ENCODE measurements at places on chromosomes 2 and 18.

GRCh38 chr18:55485666-55486065 is 102.3 kb downstream of the TCF4 start:
- no peak for DNase-seq

DNA sequence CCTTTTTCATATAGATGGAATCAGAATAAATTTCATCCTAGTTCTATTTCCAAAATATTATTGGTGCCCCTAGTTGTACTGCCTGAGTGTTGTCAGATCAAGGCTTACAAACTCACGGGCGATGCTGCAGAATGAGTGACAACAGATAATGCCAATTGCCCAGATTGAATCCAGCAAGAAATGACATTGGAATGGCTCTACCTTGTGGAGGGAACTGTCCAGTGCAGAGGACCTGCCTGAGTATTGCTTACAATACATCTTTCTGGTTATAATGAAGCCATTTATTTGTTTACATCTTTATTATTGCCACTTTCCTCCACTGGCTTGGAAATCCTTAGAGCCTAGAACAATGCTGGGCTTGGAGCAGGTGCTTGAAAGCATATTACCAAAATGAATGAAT is 7.8 kb upstream of the IL1R2 start:
- DNase-seq = no peak

DNA sequence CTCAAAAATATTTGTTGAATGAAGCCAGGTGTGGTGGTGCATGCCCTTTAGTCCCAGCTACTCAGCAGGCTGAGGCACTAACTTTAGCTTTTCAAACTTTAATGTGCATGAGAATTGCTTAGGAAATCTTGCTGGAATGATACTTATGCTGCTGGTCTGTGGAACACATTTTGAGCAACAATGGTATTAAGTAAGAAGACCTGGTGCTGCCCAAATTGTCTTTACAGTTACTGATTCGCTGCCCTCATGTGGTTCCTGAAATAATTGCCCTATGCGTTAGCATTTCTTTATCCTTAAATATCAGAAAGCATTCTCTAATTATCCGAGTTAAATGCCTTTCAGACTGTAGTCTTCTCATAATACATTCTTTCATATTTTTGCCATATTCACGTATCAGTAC is 76.0 kb upstream of the SESTD1 start:
- DNase-seq = peak; percentile 15

DNA sequence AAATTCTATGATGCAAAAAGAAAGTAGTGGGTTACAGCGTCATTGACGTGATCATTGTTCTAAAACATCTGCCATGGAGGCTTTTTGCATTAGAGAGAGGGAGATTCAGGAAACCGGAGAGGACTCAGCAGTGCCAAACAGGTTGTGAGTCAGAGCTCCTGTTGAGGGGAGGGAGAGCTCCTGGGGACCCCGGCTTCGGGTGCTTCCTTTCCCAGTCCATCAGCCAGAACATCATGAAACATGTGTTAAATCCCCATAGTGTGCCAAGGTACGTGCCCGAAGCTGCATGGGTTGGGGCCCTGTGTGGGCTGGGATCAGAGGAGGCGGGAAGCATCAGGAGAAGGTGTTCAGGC is 791 bp upstream of the CYRIA start:
- DNase-seq = no peak

GRCh38 chr2:6510532-6510931 is 355.2 kb downstream of the CMPK2 start:
- DNase-seq = no peak

DNA sequence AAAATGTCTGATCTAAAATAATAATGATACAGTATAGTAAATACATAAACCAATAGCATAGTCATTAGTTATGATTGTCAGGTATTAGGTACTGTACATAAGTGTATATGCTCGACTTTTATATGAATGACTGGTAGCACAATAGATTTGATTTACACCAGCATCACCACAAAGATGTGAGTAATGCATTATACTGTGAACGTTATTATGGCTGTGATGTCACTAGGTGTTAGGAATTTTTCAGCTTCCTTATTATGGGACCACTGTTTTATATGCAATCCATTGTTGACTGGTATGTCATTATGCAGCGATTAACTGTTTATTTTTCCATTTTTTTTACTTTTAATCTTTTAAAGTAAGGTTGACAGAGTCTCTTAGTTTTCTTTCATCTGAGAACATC is 23.7 kb downstream of the ATP9B start:
- no peak for DNase-seq

DNA sequence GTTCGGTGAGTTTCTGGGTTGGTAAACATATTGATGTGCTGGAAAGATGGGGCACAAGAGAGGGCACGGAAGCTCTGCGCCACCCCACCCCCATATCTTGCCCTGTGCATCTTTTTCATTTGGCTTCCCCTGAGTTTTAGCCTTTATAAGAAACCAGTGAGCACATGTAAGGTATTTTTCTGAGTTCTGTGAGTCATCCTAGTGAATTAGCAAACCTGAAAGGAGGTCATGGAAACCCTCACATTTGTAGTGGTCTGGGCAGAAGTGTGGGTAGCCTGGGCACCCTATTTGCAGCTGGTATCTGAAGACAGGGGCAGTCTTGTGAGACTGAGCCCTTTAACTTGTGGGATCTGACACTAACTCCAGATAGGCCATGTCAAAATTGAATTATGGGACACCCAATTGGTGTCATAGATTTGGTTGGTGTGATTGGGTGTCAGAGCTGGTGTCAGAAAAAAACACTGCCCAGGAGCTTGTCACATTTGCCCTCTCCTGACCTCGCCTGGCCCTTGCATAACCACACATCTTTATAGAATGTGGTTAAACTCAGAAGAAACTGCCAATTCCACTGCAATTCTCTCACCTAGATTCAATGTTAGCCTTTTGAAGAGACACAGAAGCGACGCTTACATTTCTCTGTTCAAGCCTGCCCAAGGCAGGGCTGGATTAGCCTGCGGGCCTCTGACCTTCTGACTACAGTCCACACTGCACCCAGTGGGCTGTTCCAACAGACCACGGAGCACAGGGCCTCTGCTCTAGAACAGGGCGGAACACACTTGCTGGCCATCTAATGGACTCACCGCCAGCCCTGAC is 12.0 kb upstream of the GALM start:
- no peak for DNase-seq

GRCh38 chr2:140173790-140174189 is 1393.6 kb upstream of the NXPH2 start:
- DNase-seq = no peak

DNA sequence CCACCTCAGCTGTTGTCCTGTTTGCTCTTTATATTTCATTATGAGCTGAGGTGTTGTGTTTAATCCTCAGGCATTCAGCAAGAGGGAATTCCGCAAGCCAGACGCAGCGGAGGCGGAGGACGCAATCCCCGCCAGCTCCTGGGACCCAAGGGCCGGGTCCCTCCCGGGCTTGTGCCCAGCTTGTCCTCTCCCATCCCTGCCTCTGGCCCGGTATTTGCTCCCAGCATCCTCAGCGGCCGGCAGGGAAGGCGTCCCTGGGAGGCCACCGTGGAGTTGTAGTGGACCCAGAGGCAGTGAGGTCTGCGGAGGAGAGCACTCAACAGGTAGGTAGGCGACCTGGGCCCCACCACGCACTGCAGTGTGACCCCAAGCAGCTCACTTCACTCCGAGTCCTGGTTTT is 42.5 kb upstream of the FOSL2 start:
- DNase-seq = no peak

DNA sequence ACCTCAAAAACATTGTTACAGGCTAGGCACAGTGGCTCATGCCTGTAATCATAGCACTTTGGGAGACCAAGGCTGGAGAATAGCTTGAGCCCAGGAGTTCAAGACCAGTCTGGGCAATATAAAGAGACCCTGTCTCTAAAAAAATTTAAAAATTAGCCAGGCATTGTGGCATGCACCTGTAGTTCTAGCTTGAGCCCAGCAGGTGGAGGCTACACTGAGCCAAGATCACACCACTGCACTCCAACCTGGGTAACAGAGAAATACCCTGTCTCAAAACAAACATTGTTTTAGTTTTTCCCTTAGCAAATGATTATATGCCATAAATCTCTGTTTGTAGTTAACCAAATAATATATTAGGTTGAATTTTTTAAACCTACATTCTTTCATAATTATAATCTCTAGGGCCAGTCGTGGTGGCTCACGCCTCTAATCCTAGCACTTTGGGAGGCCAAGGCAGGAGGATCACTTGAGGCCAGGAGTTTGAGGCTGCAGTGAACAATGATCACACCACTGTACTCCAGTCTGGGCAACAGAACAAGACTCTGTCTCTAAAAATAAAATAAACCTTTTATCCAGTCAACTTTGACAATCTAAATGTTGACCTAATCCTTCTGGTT is 13.3 kb upstream of the CYP20A1 start:
- DNase-seq = no peak

DNA sequence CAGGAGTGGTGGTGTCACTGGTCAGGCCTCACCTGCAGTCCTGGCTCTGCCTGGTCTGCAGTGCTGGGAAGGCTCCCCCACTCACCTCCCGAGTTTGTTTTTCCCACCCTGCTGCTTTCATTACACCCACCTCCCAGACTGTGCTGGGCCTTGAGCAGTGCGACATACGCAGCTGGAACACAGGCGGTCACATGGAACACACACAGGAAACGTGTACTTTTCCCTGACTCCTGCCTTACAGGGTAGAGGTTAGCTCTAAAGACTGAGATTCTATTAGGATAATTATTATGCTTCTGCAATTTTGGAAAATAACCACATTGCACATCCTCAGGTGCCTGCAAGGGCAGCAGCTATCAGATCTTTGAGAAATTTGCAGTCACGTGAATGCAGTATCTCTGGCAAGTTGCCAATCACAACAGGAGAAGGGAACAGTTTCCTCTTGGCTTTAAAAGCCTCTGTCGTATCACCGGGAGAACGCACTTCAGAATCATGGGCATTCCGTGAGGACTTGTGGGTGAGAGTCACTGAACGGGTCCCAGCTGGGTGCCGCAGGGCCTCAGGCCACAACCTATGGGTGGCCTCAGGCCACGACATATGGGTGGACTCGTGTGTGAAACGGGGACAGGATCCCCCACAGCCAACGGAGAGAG is 136.5 kb downstream of the ZNF236 start:
- DNase-seq = no peak

GRCh38 chr2:121640380-121641316 is 8.6 kb downstream of the CLASP1 start:
- no peak for DNase-seq

- DNase-seq = no peak
Observed at GRCh38 chr18:59629894-59630293, 67.3 kb downstream of the CCBE1 start.

DNA sequence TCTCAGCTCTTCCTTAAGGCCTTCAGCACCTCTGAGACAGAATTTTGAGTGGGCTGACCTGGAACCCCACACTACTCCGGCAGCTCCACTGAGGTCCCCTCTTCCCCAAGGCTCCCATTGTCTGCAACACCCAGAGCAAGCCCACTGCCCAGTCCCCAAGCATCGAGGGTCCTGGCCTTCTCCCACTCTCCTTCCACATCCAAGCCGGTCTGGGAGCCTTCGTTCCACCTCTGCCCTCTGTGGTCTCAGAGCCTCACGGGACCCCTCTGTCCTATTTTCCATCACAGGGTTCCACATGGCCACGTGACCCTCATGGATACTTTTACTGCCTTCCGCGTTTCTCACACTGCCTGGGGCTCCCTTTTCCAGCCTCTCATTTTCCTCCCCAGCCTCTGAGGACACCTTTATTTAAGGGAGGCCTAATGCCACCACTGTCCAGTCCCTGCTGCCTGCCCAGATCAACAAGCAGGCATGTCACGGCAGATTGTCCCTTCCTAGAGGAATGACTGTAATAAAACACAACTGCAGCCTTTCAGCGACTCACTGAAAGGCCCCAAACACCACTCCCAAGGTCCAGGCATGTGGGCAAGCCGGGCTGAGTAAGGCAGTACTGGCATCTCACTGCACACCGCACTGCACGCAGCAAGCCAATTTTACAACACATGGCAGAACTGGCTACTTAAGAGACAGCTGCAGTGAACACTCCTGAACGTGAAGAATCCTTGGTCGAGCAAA is 7.9 kb upstream of the SALL3 start:
- DNase-seq = no peak

- DNase-seq = no peak
Observed at GRCh38 chr2:25548601-25549000, 124.8 kb downstream of the DTNB start.

GRCh38 chr2:100381240-100381639 is 36.2 kb downstream of the CHST10 start:
- DNase-seq = peak; percentile 79

DNA sequence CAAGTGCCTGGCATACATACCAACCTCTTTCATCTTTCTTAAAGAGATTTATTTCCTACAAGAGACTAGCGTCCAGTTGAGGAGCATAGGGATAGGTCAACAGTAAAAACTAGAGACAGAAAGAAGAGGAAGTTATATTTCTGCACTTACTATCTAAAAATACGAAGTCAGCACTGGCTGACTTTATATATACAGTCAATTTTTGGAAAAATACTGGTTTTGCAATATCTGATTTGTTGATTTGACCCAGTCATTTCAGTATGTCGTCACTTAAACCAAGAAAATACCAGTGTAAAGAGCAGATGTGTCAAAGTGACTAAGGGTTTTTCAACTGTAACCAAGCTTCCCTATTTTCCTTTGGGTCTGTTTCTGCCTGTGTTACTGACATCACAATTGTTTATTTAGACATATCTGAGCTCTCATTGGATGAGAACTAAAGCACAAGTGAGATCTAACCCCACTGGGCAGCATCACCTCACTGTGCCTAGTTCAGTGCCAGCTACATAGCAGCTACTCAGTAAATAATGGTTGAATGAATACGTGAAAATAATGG is 23.0 kb downstream of the CYTIP start:
- DNase-seq = no peak

DNA sequence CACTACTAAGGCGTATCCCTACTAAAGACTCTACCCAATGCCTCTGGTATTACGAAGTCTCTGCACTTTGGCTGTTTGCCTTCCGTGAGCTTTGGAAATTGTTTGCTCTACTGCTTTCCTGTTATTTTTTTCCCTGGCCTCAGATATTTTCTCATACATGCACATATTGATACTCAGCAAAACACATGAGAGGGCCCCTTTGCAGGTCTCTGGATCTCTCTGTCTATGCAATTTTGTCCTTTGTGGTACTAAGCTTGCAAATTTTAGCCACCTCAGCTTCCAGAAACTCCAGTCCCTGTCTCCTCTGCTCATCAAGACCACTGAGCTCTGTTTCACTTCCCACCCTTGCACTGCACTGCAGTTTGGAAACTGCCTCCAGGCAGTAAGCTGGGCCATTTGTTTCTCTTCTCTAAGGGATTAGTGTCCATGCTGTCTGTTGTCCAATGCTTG is 46.6 kb downstream of the TAF1B start:
- DNase-seq = peak; percentile 3

- DNase-seq = no peak
Observed at GRCh38 chr2:8445580-8445979, 236.3 kb upstream of the ID2 start.

- no peak for DNase-seq
Observed at GRCh38 chr2:88451811-88452564, 505 bp downstream of the FOXI3 start.

GRCh38 chr2:110707386-110707965 is 24.9 kb upstream of the ACOXL start:
- no peak for DNase-seq
